Fibroblast of pulmonary artery (primary cell): ENCODE measurements at places on chromosomes 4 and X.

DNA sequence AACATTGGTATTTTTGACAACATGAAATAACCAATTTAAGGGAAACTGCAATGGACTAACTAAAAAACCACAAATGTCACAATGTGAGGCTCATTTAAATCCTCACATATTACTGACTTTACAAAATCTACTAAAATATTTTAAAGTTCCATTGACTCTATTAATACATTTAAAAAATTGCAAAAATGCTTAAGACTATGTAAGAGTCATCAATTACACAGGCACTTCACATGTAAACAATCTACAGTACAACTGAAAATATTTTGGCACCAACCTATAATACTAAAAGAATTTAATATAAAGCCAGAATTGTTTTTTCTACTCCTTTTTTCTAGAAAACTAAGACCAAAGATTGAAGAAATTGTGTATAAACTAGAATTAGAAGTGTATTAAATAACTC is 76.8 kb upstream of the RBMXL3 start:
- DNase-seq = no peak

GRCh38 chr4:176708771-176709311 is 83.9 kb downstream of the VEGFC start:
- DNase-seq = no peak

DNA sequence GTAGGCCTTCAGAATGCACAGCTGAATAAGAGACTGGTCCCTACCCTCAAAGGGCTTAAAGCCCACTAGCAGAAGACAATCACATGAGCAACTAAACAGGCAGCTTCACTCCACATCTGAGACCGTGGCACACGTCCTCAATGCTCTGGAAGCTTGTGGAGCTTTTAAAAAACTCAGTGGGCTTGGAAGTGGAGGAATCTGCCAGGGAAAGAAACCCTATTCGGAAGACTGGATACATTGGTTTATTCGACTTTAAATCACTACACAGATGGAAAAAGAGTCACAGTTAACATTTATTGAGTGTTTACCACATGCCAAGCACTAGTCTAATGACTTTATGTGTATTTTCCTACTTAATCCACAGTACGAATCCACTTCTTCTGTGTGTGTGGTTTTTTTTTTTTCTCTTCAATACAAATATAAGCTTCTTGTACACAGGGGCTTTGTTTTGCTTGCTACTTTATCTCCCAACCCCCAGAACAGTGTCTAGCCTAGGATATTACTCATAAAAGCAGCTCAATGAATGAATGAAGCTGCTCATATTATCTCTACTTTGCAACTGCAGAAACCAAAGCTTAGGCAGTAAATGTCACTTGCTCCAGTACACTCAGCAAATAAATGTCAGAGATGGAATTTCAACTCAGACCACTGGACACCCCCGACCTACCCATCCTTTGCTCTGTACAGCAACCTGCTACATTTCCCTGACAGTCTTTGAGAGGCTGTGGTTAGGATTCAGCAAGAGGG is 137.7 kb downstream of the LDB2 start:
- peak; percentile 16 for DNase-seq

DNA sequence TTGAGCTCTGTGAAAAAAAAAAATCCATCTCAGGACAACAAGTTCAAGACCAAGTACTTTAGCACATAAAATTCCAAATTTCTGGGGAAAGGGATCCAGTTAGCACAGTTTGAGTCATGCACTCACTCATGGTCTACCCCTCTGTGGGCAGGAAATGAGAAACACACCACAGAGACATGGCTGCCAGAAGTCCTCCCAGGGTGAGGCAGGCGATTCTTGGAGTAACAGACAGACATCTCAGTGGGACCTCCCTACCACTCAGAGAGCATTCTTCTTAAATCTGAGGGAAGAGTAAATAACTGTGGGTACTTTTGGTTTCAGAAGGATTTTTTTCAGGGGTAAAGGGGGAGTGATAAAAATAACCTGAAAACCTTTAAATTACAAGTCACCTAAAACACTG is 14.1 kb downstream of the CXCL1 start:
- DNase-seq = peak; percentile 53

GRCh38 chr4:4680243-4680642 is 138.4 kb upstream of the STX18 start:
- DNase-seq = no peak

DNA sequence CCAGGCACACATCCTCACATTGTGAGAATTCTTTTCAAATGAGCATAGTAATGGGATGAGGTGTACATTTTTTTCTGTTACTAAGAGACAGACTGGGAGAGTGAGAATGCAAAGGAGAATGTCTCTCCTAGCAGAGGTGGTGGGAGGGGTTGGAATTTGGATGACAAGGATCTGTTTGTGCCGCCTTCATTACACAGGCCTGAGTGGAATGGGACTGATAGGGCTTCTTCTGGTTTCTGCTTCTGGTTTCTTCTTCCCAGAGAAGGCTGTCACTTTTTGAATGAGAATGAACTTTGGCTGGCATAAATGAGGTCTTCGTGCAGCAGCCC is 55.4 kb downstream of the C4orf51 start:
- peak; percentile 94 for DNase-seq

DNA sequence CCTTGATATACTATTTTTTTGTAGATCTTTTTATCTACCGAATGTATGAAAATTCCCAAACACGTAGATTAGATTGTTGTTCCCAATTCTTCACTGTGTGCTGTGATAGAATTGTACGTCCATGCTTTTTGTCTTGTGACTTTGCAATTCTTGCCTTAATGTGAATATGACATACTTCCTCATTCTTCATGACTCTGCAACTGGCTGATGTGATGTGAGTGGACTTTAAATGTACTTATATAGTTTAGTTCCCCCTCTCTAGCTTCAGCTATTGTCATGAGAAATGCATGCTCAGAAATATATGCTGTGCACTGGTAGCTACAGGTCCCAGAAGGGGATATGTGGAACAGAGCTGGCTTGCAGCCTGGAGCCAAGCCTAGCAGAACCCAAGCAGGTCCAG is 89.4 kb downstream of the FTHL17 start:
- no peak for DNase-seq

- DNase-seq = no peak
Measured at GRCh38 chr4:14837860-14838259, 164.4 kb upstream of the CPEB2 start.

DNA sequence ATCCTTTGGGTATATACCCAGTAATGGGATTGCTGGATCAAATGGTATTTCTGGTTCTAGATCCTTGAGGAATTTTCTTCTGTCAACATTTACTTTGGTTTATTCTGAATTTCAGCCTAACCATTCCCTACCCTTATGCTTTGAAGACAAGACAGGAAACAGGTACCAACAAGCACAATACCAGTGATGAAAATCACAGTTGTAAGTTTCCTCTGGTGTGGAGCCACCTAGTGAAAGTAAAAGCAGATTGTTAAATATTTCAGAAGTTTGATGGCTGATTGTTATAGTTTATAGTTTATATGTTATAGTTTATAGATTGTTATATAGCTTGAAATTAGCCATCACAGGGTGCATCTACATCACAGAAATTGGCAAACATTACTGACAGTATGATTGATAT is 104.5 kb upstream of the AGA start:
- DNase-seq = peak; percentile 14
